ENCODE measurements at places on chromosomes 13 and 19.

DNA sequence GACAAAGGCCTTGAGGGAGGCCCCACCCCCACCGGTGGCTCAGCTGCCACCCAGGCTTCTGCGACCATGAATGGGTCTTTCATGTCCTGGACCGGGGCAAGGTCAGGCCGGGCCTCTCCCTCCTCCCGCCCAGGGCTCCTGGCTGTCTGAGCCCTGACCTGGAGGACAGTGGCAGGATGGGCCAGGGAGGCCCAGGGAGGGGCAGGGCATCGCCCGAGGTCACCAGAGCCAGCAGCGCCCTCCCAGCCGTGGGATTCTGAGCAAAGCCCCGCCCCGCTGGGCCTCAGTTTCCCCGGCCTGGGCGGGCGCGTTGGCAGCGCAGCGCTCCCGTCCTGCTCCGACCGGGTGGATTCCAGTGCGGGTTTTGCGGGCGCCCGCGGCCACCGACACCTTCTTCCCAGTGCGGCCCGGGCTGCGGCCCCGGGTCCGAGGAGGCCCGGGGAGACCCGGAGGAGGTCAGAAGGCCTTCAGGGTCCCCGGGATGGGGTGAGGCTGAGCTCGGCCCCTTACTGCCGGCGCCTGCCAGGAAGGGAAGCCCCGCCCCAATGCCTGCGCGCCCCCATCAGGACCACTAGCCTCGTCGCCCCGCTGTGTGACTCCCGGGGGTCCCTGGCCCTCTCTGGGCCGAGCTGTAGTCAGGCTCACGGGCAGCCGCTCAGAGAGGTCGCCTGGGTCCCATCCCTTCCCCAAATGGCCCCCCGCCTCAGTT lies 24.6 kb upstream of the SEMA6B start:
- no peak for DNase-seq

DNA sequence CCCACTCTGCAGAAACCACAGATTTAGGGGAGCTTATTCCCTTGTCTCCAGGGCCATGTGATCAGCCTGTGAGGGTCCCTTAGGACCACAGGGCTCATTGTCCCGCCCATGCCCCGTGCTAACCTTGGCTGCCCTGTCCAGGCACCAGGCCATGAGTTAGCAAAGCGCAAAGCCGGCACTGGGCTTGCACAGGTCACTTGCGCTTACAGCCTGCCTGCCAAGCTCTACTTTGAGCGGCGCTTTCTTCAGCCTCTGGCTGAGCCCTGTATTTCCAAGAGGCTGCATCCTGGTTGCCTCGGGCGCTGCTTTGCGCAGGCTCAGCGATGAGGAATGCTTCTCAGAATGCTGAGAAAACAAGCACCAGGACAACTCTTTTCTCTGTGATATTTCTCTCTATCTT lies 188.0 kb downstream of the TDRD3 start:
- no peak for DNase-seq

DNA sequence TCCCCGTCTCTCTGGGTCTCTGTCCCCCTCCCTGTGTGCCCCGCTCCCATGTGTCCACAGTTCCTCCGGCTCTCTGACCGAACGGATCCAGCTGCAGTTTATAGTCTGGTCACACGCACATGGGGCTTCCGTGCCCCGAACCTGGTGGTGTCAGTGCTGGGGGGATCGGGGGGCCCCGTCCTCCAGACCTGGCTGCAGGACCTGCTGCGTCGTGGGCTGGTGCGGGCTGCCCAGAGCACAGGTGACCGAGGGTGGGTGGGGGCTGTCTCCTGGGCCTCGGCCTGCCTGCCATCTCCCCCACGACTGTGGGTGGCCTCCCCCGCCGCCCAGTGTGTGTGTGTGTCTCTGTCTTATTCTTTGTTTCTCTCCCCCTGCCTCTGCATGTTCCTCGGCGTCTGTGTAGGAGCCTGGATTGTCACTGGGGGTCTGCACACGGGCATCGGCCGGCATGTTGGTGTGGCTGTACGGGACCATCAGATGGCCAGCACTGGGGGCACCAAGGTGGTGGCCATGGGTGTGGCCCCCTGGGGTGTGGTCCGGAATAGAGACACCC lies 10.3 kb downstream of the TRPM4 start:
- no peak for DNase-seq

GRCh38 chr19:17648097-17648660 lies 40.0 kb downstream of the UNC13A start:
- DNase-seq, result no peak

DNA sequence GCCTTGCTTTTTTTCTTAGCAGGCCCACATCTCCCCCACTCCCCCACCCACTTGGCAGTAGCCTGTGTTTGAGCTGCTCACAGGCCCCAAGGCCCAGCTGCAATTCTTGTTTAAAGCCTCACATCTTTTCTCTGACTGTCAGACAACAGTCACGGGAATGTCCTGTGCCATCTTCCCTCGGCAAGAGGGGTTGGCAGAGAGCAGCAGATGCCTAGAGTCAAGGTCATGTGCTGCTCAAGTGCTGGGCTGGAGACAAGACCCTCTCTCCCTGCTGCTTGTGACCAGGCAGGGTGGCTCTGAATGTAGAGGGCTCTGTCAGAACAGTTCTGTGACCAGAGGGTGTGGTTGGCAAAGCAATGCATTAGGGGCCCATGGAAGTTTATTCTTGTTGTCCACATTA lies 47.4 kb downstream of the BBC3 start:
- DNase-seq, result no peak

GRCh38 chr19:17538684-17539237 lies 16.7 kb upstream of the COLGALT1 start:
- no peak for DNase-seq

GRCh38 chr19:1567848-1568227 lies 287 bp downstream of the MEX3D start:
- no peak for DNase-seq

DNA sequence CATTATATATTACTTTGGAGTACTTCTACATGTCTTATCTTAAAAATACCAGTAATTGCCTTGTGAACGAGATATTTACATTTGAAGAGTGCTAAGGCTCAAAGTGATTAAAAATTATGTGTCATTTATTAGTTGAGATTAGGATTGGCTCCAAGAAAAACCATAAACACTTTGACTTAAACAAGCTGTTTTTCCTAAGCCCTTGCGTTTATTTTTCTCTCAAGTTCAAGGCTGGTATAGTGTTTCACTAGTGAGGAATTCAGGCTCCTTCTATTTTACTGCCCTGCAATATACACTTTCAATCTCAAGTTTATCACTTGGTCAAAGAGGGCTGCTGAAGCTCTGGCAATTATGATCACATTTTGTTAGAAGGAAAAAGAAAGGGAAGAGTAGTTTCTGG lies 49.9 kb downstream of the UFM1 start:
- no peak for DNase-seq

DNA sequence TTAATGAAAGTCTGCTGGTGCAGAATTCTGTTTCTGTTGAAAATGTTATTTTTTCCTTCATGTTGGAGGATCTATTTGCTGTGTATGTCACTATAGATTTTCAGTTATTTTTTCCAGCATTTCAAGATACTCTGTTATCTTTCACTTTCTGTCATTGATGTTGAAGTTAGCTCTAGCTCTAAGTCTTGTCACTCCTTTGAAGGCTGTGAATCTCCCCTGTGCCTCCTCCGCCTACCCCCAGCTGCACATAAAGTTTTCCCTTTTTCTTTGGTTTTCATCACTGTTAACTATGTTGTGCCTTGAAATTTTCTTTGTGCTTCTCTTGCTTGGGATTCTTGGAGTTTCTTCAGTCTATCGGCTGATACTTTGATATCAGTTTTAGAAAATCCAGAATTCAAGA lies 20.8 kb downstream of the URI1 start:
- no peak for DNase-seq

DNA sequence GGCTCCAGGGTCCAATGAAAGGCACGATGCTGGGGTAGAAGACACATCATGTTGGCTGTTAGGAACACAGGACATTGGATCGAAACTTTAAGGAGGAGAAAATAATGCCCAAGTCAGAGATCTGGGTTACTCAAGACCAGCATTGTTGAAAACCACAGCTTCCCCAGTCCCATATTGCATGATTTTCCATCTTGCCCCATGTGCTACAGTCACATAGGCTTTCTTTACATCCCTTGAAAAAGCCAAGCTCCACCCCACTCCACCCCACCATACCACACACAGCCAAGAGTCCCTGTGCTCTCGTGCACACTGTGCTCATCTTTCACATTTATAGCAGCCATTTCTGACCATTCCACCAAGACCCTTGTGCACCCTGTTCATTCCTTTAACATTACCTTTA lies 636.2 kb downstream of the DIAPH3 start:
- no peak for DNase-seq

- DNase-seq, result peak; percentile 50
Observed at GRCh38 chr13:26914624-26915023, 154.0 kb upstream of the GPR12 start.

DNA sequence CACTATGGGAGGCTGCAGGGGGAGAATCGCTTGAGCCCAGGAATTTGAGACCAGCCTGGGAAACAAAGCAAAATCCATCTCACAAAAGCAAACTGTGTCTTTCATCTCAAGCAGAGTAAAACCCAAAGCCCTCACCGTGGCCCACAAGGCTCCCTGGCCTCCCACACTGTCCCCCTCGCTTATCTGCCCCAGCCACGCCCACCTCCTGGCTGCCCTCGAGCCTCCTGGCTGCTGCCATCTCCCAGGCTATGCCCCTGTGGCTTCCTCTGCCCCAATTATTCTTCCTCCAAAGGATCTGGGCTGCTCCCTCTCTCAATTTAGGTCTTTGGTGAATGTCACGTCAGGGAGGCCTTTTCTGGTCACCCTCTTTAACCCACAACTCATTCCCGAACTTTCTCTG lies 3.6 kb downstream of the RABAC1 start:
- DNase-seq, result no peak

DNA sequence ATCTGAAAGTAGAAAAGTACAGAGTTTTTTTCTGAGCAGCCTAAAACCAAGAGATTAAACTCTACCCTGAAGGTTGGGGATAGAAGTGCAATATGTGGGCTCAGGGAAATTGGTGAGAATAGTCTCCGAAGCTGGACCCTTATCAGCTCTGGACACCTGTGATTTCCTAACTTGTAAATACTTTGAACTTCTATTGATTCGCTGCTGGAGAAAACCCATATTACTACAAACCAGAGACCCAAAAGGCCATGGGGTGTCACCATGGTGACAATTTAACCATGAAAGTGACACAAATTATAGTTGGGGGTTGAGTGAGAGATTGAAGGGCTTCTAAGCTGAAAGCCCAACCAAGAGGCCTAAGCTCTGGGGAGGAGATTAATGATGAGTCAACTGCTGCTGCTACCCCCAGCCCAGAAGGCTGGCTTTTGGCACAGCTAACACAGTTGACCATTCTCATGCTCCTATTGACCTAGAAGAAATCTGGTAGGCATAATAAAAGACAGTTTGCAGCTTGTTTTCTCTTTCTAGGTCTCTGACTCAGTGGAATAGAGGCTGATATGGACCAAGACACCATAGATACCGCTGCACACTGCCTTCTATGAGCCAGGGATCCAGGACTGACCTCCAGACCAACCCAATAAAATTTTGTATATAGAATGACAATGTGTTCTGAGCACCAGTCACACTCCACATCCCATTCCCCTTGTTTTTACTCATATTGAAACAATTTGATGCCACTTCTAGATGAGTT lies 131.9 kb upstream of the FNDC3A start:
- no peak for DNase-seq

DNA sequence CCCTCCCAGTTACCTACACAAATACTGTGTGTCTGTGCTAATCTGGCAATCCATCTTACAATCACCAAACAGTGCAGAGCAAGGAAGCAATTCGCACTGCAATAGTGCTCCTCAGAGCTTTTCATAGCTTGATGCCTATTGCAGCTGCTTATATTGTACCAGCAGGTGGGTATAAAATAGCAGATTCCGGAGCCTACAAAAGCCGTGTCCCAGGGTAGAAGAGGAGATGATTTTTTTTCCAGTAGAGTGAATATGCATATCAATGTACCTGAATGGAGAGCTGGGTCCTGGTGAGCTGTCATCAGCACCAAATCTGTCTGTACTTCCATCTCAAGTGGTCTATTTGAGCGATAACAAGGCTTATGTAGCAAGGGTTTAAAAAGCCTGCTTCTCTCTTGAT lies 668.4 kb downstream of the DIAPH3 start:
- no peak for DNase-seq

DNA sequence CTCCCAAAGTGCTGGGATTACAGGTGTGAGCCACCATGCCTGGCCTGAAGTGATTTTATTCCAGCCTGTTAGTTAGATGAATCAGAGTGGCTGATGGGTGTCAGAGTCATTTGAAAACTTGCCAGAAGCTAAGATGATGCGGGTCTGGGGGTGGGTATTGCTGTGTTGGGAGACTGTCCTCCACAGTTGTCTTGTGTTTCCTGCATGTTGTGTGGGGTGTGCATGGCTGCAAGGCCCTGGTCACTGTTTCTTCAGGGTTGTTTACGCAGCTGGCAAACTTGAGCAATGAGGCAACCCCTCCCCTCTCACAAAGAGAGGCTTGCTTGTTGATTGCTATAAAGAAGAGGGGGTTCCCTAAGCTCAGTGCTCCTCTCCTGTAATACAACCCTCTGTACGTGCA lies 71.8 kb downstream of the TRPM4 start:
- peak; percentile 42 for DNase-seq

GRCh38 chr13:76868371-76868770 lies 17.8 kb downstream of the KCTD12 start:
- DNase-seq, result no peak

DNA sequence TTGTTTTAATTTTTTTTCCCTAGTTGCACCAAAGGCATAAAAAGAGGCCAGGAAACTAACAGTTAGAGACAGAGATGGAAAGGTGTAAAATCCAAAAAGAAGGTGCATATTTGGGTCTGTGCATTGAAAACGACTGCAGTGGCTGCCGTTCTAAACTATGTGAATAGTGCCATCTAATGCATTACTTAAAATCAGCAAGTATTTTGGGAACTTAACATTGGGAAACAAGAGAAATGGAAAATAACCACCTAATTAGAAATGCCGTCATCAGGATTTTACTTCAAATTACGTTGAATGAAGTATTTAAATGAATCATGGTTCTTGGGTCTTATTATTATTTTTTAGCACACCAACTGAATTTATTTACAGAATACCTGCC lies 189.5 kb upstream of the MIR17HG start:
- no peak for DNase-seq

Measured in activated effector memory CD4-positive, alpha-beta T cell treated with anti-CD3 and anti-CD28 coated beads, Interleukin-2, amount 50 U/mL, for 16 hours (primary cell).